ENCODE measurements at places on chromosomes 3 and 15. TPM values are rescaled to one million over a fixed set of nuclear protein-coding genes. Genes with fewer than 3 reads are reported as not detected.

GRCh38 chr3:53051929-53052328, 6.1 kb upstream of the SFMBT1 start:
- DNase-seq, result no peak

- DNase-seq, result peak; percentile 44
Measured at GRCh38 chr3:171168086-171168485, 141.6 kb upstream of the SLC2A2 start.

DNA sequence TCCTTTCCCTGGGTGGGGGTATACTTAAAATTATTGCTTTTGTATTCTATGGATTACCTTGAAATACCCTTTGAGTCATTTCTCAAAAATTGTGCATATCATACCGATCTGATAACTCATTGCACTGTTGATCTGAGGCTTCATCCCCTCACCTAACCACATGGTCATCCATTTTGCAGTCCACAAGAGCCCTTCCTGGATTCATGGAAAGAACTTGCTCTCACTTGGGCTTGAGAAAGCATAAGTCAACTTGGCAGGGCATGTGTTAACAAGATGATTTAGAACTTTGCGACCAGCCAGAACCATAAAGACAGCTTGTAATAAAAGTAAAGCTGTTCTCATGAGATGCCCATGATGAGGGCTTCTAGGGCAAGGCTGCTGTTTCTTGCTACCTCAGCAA, 22.2 kb downstream of the MME start:
- no peak for DNase-seq

- DNase-seq, result no peak
Measured at GRCh38 chr3:42351207-42351606, 59.2 kb downstream of the LYZL4 start.

DNA sequence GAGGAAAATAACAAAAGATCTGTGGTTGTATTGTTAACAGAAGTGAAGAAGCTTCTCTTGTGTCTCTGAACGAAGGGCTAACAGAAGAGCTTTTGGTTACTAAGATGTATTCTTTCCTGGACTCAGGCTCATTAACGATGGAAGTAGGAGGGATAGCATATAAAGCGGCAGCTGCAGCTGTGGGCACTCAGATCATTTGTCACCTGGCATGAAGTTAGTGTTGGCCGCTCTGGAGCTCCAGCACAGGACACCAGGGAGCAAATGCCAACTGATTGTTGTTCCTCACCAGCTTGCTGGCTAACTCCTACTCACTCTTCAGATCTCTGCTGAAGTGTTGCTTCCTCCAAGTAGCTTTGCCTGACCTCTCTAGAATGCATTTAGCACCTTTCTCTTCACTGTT, 15.5 kb upstream of the SLITRK3 start:
- no peak for DNase-seq

GRCh38 chr3:175478301-175478700, 619.2 kb downstream of the NAALADL2 start:
- no peak for DNase-seq

DNA sequence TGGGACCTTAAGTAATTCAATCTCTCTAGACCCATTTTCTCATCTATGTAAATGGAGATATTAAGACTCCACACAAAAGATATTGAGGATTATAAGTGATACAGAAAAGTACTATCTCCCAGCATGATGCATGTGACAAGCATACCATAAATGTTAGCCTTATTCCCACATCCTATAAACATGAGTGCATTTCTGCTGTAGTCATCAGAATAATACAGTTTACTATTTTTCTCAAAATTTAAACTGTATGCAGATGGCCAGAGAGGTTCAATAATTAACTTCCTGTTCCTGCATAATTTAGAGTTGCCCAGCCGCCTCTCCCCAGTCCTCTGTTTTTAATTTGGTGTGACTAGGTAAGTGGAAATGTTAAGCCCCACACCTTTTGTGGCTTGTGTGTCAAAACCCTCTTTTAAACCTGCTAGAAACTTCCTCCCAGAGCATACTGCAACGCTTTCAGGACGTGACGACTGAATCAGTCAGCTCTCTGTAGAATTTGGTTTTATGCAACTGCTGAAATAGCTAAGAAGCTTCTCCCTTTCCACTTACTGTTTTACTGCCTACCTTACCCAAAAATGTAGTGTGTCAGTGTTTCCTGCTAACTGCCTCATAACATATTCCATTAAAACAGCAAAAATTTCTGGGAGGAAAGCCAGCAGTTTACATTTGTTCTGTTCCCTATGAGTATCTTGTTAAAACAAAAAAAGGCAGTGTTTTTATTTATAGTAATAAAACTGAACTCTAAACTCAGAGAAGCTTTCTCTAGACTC, 1037.9 kb downstream of the EPHA3 start:
- DNase-seq, result no peak

- no peak for DNase-seq
Measured at GRCh38 chr15:45171912-45172311, 15.9 kb downstream of the SHF start.

DNA sequence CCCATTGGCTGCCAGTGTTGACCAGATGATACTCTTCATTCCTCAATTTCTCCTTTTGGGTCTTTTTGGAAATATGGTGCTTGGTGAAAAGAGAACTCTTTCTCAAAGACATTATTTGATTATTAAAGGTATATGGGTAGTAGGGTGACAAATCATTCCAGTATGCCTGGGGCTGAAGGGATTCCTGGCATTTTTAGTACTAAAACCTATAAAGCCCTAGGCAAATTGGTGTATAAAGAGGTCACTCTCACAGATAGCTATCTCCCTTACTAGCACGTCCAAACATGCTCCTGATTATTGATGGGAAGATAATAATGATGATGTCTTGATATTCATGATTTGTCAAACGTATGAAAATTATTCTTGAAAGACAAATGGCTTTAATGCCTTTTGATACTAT, 1.1 kb downstream of the GABRR3 start:
- no peak for DNase-seq

GRCh38 chr3:194714564-194714963, 28.9 kb downstream of the FAM43A start:
- DNase-seq, result no peak

GRCh38 chr3:149430216-149430615, 44.3 kb upstream of the TM4SF4 start:
- DNase-seq, result no peak

- DNase-seq, result no peak
Measured at GRCh38 chr3:161026612-161027510, 78.3 kb downstream of the B3GALNT1 start.

- DNase-seq, result peak; percentile 67
Measured at GRCh38 chr3:124886168-124887056, 753 bp downstream of the ITGB5 start.

- DNase-seq, result no peak
Measured at GRCh38 chr15:68797191-68797590, 23.5 kb downstream of the ANP32A start.

- DNase-seq, result no peak
Measured at GRCh38 chr15:60773255-60773654, 294.3 kb upstream of the ICE2 start.

DNA sequence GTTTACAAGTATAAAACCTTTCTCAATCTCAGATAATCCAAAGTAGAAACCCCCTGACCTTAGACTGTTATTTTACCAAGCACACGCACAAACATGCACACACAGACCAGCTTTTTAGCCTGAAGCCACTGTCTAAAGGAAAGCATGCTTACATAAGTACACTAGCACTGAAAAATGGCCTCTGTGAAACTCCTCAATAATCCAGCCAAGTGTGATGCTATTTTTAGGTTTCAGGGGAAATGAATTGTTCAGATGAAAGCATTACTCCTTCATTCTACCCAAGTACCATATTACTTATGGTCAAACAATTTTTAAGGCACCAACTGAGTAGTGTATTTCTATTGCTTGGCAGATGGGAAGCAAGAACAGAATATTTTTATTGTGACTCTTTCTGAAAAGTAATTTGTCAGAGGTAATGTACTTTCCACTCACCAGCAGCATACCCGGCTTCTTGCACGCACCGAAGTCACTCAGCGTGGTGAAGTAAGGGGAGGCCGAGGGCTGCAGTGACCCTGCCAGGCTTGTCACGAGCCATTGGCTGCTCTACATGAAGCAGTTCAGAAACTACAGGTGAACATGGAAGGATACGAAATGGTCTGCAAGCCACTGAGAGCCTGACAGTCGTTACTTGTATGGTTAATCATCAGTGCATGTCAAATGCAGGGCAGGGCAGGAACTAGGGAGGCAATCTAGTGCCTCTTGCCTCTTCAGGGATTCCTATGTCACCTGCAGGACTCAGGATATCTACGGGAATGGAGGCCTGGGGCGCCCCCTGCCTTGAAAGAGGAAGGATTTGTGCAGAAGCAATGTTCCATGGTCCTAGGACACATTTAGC, 106.7 kb downstream of the GABRB3 start:
- DNase-seq, result peak; percentile 49

DNA sequence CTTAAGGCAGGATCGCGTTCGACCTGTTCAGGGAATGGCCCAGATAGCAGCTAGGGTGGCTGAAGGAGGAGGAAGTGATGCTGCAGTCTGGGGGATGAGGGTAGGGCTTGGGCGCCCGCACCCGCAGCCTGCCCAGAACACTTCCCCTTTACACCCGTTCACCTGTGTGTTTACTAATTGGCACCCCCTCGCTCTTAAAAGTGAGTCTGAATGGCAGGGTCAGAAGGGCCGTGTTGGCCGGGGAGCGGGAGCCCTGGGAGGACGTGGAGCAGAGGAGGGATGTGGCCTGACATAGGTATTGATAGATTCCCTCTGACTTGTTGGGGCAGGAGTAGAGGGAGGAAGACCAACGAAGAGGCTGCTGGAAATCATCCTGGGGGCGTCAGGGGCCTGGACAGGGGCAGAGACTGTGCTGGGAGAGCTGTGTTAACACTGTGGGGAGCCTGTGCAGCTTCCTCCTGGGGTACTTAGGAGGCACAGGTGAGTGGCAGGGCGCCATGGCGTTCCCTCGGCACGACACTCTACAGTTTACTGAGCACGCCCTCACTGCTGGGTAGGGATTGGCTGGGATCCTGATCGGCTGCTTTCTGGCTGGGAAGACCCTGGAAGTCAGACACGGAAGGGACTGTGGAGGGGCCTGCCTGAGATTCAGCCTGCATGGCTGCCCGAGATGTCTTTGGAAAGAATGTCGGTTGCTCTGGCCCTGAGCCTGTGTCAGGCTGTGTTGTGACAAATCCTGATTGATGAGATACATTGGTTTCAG, 51.7 kb downstream of the SLC6A6 start:
- no peak for DNase-seq

- DNase-seq, result peak; percentile 79
Measured at GRCh38 chr3:105950881-105951600, 82.2 kb upstream of the CBLB start.

GRCh38 chr3:141368925-141369794, 856 bp downstream of the ZBTB38 start:
- peak; percentile 92 for DNase-seq

DNA sequence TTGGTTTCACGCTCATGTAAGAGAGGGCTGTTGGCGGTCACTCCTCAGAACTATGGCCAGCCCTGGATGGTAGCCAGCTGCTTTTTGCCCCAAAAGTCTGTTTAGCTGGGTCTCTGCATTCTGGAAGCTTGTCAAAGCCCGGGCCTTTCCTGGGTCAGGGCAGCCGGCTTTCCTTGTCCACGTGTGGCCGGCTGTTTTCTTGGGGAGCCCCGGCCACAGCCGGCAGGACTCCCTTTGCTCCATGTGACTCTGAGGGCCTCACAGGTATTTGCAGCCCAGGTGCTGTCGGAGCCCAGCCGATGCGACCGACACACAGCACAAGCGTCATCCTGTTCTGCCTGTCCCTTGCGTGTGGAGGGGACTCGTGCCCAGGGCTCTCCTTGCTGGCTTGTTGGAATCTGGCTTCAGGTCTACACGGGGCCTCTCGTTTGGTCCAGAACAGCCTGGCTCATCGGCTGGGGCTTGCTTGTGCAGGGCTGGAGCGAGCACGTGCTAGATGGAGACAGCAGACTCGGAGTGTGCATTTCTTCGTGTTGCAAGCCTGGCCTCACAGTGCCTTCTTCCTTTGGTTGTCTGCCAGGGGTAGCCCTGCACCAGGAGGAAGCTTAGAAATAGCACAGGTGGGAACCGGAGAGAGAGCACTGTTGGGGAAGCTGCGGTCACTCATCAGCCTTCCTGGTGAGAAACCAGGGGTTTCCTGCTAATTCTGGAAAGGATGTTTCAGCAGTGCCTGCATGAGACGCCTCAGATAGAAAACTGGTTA, 51.5 kb downstream of the PGPEP1L start:
- no peak for DNase-seq

- DNase-seq, result peak; percentile 27
Measured at GRCh38 chr3:137792626-137793271, 28.6 kb downstream of the SOX14 start.

DNA sequence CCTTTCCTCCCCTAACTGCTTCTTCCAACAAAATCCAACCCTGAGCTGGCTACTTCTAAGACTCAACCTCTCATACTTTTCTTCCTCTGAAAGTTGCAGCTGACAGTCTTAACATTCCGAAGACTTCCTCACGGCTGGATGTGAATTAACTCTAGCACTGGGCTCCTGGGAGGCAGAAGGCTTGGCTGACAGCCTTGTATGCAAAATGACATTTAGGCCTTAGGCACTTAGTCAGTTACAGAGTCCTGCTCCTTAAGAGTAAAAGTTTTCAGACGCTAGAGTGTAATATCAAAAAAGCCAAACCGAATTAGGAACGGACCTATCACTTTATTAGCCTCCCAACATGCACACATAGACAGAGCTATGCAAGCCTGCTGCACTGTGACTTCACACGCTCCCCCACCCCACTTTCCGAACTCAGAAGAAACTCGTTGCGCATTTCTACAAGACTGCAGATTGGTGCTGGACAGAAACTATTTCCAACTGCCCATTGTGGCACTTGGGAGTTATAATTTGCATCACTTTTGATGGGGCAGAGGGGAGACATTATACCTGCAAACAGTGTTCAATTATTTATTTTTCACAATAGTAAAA, 15.5 kb upstream of the ANXA2 start:
- no peak for DNase-seq

DNA sequence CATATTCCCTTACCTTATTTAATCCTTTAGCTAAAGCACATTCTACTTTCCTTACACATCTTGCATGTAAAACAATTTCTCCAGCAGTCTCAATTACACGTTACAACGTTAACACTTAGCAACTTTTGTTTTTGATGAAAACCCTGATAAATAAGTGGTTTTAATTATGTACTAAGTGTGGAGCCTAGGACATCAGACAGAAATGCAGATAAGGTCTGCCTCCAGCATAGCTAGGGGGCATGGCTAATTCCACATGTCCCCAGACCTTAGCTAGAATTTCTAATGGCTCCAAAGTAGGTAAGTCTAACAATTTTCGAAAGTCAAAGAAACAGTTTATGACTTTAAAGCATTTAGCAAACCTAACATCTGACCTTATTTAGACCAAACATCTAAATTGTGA, 77.4 kb upstream of the TERB2 start:
- no peak for DNase-seq

Gene IGDCC3
- total RNA-seq, result 41.9 TPM

Gene HIGD2B
- total RNA-seq, result not detected

Gene KIF15
- total RNA-seq, result 1.4 TPM

Gene WDR5B
- 4.9 TPM for total RNA-seq

Gene COL6A5
- total RNA-seq, result not detected

Gene MRPL47
- total RNA-seq, result 32.0 TPM

Gene SERPINI2
- not detected for total RNA-seq

Gene GRAMD2A
- total RNA-seq, result 0.67 TPM

Gene RBMS3
- total RNA-seq, result 17.5 TPM

Gene OCA2
- 0.63 TPM for total RNA-seq

Gene IL17RB
- 8.4 TPM for total RNA-seq

Gene TJP1
- 93.9 TPM for total RNA-seq

Gene SST
- 6.0 TPM for total RNA-seq

Gene C2CD4A
- total RNA-seq, result not detected

Gene ARHGEF26
- total RNA-seq, result 4.0 TPM

Gene HTR3E
- total RNA-seq, result not detected

Gene ATP10A
- total RNA-seq, result not detected

Data from cardiac muscle cell (in vitro differentiated cells and primary cell).